ENCODE measurements at places on chromosomes 1 and 21. TPM values are rescaled to one million over a fixed set of nuclear protein-coding genes. Genes with fewer than 3 reads are reported as not detected.

Gene ANKRD35
- total RNA-seq: 37.0 TPM

Gene TFF3
- 8.0 TPM for total RNA-seq

Gene SIK1
- total RNA-seq: 194 TPM

Gene BRINP3
- not detected for total RNA-seq

Gene GJC2
- 2.5 TPM for total RNA-seq

Gene COL9A2
- 3.4 TPM for total RNA-seq

Gene PDE4B
- 27.6 TPM for total RNA-seq
